RCC 7860 (cell line): ENCODE measurements at places on chromosomes 5 and 9.

DNA sequence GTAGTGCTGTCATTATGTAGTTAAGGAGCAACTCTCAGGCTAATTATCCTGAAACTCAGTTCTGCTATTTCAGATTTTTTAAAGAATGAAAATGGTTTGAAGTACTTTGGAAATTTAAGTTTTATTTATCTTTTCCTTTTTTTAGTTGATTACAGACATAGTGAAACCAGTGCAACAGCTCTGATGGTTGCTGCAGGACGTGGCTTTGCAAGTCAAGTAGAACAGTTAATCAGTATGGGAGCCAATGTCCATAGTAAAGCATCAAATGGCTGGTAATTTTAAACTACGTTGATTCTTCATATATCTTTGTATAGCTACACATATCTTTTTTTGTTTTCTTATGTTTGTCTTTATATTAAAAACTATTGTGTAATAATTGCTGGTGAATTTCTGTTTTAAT, 34.9 kb downstream of the YTHDC2 start:
- DNase-seq: no peak

GRCh38 chr5:82847562-82847961, 229.6 kb downstream of the TMEM167A start:
- DNase-seq: no peak

DNA sequence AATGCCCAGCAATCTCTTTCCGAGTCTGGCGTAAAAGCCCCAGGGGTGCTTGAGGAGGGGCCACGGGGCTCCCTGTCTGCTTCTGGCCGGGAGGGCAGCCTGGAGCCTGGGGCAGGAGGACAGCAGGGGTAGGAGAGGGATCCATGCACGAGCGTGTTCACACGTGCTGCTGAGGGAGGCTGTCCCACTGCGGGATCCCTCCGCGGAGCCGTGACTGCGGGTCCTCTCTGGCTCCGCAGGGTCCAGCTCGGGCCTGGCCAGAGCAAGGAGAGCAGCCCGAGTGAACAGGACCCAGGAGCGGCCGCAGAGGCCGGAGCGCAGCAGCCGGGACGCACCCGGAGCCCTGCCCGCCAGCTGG, 78.4 kb downstream of the ZNF354C start:
- DNase-seq: no peak

DNA sequence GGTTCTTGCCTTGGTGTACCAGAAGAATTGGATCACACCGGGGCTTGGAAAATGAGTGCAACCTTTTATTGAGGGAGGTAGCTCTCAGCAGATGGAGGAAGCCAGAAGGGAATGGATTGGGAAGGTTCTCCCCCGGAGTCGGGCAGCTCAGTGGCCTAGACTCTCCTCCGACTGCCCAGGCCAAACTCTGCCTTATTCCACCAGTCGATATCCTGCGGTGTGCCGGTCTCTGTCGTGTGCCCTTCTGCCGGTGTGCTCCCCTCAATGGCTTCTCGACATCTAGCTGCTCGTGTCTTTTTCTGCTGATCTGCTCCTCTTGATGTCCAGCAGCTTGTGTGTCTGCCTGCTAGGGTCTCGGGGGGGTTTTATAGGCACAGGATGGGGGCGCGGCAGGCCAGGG, 87.4 kb upstream of the CCL21 start:
- DNase-seq: no peak

DNA sequence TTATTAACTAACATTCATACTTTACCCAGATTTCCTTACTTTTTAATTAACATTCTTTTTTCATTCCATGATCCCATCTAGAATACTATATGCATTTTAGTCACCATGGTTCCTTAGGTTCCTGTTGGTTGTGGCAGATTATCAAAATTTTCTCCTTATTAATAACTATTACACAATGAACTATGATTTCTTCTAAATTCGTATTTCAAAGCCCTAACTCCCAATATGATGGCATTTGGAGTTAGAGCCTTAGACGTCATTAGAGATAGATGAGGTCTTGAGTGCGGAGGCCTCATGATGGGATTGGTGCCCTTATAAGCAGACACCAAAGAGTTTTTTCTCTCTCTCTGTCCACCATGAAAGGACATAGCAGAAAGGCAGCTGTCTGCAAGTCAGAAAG, 485.4 kb downstream of the TLR4 start:
- DNase-seq: no peak

GRCh38 chr9:3534614-3535404, 9.0 kb upstream of the RFX3 start:
- no peak for DNase-seq

DNA sequence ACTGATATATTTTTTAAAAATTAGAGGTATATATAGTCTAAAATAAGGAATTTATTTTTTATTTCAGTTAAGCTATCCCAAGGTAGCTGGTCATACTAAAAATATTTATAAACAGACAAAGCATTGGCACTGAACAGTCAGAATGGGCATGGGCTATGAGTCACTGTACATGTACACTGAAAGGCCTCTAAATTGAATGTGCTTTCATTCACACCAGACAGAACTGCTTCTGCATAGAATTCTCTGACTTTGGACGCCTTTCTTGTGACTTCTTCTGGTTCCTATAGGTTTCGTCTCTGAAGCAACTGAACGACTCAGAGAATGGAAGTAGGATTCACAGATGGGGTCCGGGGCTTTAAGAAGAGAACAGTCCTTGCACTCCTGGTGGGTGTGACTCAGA, 394.8 kb upstream of the MEF2C start:
- peak; percentile 12 for DNase-seq

DNA sequence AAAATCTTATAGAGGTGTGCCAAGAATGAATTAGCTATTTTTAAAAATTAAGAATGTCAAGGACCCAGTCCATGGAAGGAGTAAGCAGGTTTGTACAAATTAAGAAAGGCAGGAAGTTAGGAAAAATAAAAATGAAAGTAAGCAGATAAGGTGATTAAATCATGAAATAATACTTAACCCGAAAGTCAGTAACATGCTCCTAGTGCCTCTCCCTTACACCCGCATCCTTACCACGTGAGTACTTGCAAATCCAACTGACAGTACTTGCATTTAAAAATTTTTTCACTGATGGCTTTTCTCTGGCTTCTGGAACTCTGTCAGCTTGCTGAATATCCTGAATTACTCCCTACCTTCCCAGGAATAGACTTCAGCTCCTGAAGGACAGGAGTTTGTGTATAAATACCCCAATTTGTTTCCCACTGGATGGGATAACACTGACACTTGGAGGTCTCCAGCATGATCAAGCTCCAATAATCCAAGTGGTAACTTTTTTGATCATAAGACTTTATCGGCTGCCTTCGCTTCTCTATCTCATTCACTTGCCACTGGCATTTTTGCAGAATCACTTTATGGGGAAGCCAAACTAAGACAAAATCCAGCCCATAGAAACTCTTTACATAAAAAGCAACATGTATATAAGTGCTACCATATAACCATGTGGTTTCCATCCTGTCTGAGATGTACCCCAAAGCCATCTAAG, 41.6 kb upstream of the RICTOR start:
- no peak for DNase-seq

GRCh38 chr5:149423049-149423793, 44.1 kb upstream of the IL17B start:
- no peak for DNase-seq

DNA sequence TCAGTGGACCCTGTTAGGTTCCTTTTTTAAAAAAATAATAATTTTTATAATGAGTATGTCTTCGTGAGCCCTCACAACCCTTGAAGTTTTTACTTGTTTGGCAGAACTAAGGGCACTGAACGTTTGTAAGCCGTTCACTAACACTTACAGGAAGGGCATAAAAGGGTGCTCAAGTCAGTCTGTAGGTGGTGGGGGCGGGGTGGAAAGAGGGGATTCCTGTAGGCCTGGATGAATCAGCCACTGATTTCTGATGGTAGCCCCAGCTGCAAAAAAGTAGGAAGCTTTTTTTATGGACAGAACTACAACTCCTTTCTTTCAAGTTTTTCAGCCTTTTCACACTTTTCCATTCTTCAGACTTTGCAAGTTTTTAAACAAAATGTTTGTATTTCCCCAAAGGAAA, 35.8 kb downstream of the PIK3R1 start:
- DNase-seq: no peak

DNA sequence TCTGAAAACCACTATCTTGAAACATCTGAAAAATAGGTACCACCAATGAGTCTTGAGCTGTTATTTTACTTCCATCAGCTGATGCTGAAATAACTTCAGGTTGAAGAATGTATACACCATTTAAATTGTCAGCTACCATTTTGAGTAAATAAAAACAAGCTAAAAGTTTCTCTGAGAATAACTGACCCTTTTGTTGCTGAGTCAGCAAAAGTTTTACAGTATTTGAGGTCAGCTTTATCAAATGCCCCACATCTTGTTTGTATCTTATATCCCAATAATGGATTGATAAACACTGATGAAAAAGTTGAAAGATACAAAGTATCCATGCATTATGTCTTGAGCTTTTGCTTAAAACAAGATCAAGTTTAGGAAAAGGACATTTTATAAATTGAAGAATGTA, 22.8 kb downstream of the CPLANE1 start:
- DNase-seq: no peak

- DNase-seq: no peak
Measured at GRCh38 chr5:5039918-5040317, 100.2 kb upstream of the ADAMTS16 start.

DNA sequence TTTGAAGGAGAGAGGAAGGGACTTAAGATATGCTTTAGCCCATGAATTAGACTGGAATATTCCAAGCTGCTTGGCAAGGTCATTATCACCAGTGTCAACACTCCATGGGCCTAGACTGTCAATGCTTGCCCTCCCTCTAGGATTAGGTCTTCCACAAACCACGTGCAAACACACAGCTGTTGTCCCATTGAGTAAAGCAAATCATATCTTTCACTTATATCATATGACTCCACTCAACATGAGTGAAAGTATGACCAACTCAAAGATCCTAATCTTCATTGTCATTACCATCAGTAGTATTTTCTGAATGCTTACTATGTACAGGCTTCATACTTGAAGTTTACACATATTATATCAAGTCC, 57.0 kb upstream of the GRAMD2B start:
- no peak for DNase-seq

DNA sequence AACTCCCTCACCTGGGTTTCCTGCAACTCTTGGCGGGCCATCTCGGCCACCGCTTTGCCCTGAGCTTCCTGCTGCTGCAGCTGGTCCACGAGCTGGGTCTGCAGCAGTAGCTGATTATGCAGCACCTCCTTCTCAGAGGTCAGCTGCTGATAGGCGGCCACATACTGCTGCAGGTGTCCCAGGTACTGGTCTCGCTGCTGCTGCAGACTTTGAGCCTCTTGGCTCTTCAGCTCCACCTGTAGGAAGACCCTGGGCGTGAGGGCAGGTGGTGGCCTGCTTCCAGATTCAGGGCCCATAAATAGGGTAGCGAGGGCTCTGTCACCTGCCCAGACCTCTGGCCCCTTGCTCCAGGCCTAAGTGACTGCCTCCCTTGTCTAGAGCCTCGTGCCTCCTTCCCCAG, 16.7 kb downstream of the GOLGA2 start:
- DNase-seq: no peak

GRCh38 chr9:85876628-85877027, 64.3 kb upstream of the NAA35 start:
- DNase-seq: no peak

- no peak for DNase-seq
Measured at GRCh38 chr9:68476847-68477246, 63.8 kb downstream of the TMEM252 start.

DNA sequence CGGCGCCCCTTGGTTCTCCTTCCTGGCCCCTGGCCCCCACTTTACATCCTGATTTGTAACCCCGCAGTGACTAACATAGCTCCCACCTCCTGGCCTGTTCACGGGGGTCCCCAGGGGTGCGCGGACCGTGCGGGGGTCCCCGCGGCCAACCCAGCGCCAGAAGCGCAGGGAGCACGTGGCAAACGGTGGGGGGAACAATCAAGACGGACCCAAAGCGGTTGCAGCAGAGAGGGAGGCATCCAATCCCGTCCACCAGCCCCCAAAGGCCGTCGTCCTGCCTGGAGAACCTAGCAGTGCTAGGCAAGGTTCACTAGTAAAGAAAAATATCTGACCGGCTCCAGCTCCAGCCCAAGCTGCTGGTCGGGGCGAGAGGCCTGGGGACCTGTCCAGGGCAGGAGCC, 201.5 kb downstream of the AUH start:
- DNase-seq: no peak

- DNase-seq: no peak
Measured at GRCh38 chr5:143657647-143658285, 154.2 kb upstream of the HMHB1 start.

DNA sequence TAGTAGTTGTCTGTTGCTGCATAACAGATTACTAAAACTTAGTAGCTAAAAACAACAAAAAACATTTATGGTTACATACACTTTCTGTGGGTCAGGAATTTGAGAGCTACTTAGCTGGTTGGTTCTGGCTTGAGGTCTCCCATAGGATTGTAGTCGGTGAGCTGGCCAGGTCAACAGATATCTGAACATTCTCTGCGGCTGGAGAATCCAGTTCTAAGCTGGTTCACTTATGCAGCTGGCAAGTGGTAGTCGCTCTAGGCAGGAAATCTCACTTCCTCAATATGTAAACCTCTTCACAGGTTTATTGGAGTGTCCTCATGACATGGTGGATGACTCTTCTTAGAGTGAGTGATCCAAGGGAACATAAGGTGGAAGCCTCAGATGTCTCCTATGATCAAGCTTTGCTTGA, 65.7 kb upstream of the TNFAIP8 start:
- DNase-seq: peak; percentile 42

GRCh38 chr9:129524582-129525270, 96.2 kb downstream of the C9orf50 start:
- no peak for DNase-seq

GRCh38 chr9:34771007-34771406, 61.1 kb upstream of the CCL21 start:
- DNase-seq: no peak

GRCh38 chr9:94772639-94773303, 46.3 kb downstream of the AOPEP start:
- no peak for DNase-seq

GRCh38 chr5:132686193-132686592, 12.4 kb downstream of the IL4 start:
- no peak for DNase-seq

- no peak for DNase-seq
Measured at GRCh38 chr9:80157561-80157983, 585.8 kb downstream of the TLE4 start.

GRCh38 chr5:52804981-52805380, 17.3 kb downstream of the ITGA1 start:
- DNase-seq: no peak
